Mesothelial cell of epicardium (in vitro differentiated cells): ENCODE measurements at places on chromosomes 4 and X. TPM values are rescaled to one million over a fixed set of nuclear protein-coding genes. Genes with fewer than 3 reads are reported as not detected.
A peak's percentile ranks its signal among the peaks of the same experiment; 100 is the strongest.

Gene IBSP
- total RNA-seq, result not detected in 3 replicates

Gene RNF4
- total RNA-seq, result 59.8 to 63.8 TPM (median 61.0 TPM) in 3 replicates

Gene CHIC2
- total RNA-seq, result 20.1 to 23.3 TPM (median 21.8 TPM) in 3 replicates

Gene GPR50
- total RNA-seq, result 0.25 to 0.65 TPM (median 0.64 TPM) in 3 replicates

DNA sequence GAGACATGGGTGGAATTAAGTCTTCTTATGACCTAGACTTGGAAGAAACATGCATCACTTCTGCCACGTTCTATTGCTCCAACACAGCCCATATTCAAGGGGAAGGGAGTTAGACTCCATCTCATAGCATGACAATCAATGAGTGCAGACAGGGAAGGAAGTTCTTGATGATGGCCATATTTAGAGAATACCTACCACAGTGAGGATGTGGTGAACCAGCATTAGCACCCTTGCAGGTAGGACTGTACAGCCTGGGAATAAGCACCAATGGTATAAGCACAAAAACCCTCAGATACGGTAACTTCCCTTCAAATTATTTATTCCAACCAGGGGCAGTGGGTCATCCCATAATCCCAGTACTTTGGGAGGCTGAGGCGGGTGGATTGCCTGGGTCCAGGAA, 29.8 kb downstream of the PAGE2 start:
- H3K27me3 ChIP-seq, result no peaks in the 10 kb centered on the region
- H3K27ac ChIP-seq, result no peak overlapping the region
- no peaks in the 10 kb centered on the region for H3K36me3 ChIP-seq
- H3K4me3 ChIP-seq, result no peak overlapping the region
- peaks cover 23% of the 10 kb centered on the region for H3K4me1 ChIP-seq

DNA sequence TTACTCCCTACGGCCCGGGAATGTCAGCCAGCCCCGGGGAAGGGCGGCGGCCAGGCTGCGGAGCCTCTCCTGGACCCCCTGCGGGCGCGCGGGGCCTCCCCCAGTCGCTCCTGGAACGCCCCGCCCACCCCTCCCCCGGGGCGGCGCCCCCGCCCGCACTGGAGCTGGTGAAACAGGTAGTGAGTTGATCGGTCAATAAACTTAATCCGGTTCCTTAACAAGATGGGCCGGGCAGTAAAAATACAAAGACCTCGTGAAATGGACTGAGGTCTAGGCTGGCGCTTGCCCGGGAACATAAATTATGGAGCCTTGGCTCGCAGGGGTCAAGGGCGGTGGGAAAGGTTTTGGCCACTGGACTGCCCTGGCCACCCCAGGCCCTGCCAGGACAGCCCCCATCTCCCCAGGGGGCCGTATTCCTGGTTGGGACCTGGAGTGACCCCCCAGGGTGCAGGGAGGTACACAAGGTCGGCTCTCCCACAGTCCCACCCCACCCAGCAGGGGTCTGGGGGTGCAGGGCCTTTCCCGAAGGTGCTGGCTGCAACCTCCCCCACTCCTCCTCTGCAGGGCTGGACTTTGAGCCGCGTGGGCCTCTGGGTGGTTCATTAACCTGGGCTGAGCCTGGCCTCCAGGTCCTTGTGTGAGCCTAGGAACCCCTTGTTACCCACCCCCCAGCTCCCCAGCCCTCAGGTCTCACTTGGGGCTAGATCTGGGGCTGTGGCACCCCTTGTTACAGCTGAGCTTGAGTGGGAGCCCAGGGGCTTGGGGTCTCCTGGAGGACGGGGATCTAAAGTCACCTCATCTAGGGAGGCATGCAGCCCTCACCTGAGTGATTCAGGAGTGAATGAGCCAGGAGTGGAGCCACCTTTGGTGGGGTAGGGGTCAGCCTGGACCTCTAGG, 2.5 kb downstream of the FGFR3 start:
- no peaks in the 10 kb centered on the region for H3K4me1 ChIP-seq
- no peaks in the 10 kb centered on the region for H3K36me3 ChIP-seq
- H3K27me3 ChIP-seq, result peaks cover 8% of the 10 kb centered on the region
- no peak overlapping the region for H3K27ac ChIP-seq

DNA sequence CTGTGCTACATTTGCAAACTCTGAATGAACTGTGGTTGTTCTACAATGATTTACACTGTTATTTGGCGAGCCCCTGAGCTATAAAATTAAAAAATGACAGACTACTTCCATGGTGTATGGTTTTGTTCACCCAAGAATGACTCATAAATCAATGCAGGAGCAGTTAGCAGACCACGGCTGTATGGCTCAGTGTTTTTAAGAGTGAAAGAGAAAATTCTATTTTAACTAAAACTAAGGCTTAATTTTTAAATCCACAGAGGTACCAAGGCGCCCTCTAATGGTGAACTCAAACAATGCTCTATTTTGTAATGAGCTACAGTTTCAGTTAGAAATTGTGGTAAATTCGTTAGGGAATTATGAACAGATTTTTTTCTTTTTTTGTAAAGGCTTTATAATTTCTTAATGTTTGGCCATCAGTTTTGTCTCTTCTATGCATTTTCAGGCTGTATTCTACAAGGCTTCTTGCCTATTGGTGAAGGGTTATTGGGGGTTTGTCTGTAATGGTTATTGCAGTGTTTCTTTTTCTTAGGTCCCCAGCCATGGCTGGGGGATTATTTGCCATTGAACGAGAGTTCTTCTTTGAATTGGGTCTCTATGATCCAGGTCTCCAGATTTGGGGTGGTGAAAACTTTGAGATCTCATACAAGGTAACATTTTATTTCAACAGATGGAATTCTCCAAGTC, 32.5 kb downstream of the HMGB2 start:
- peaks cover 19% of the 10 kb centered on the region for H3K4me1 ChIP-seq
- H3K27ac ChIP-seq, result peak overlapping the region; percentile 65
- no peak for DNase-seq
- no peaks in the 10 kb centered on the region for H3K27me3 ChIP-seq

- no peak for DNase-seq
- H3K36me3 ChIP-seq, result no peaks in the 10 kb centered on the region
- no peak overlapping the region for H3K27ac ChIP-seq
- no peaks in the 10 kb centered on the region for H3K27me3 ChIP-seq
- H3K4me3 ChIP-seq, result no peak overlapping the region
Observed at GRCh38 chr4:107863416-107863815, 38.7 kb downstream of the SGMS2 start.

DNA sequence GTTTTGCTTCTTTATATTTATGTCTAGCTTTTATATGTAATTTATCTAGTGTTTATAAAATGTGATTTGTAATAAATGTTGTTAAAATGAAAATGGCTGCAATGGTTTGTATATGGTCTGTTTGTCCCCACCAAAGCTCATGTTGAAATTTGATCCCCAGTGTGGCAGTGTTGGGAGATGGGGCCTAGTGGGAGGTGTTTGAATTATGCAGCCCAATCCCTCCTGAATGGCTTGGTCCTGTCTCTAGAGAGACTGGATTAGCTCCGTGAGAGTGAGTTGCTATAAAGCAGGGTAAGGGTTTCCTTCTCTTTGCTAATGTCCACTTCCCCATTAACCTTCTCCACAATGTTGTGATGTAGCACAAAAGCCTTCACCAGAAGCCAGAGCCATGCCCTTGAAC, 30.0 kb upstream of the JADE3 start:
- no peaks in the 10 kb centered on the region for H3K4me1 ChIP-seq
- H3K36me3 ChIP-seq, result peaks cover 3% of the 10 kb centered on the region

DNA sequence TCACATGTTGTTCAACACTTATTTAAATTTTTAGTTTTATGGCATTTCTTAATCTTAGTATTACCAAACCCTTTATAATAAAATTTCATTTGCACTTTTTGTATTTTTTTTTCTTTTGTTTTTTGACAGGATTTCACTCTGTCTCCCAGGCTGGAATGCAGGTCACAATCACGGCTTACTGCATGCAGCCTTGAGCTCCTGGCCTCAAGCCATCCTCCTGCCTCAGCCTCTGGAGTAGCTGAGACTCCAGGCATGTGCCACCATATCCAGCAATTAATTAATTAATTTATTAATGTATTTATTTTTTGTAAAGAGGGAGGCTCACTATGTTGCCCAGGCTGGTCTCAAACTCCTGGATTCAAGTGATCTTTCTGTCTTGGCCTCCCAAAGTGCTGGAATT, 133.4 kb downstream of the ADGRL3 start:
- H3K27ac ChIP-seq, result peak overlapping the region; percentile 43
- H3K4me3 ChIP-seq, result no peak overlapping the region
- H3K27me3 ChIP-seq, result no peaks in the 10 kb centered on the region
- no peak for DNase-seq
- H3K36me3 ChIP-seq, result peaks cover 18% of the 10 kb centered on the region

GRCh38 chrX:130147631-130148030, 18.0 kb downstream of the AIFM1 start:
- H3K4me3 ChIP-seq, result no peak overlapping the region
- H3K4me1 ChIP-seq, result no peaks in the 10 kb centered on the region
- no peak overlapping the region for H3K27ac ChIP-seq
- peaks cover 27% of the 10 kb centered on the region for H3K36me3 ChIP-seq
